ENCODE measurements at places on chromosomes 16 and 17. TPM values are rescaled to one million over a fixed set of nuclear protein-coding genes. Genes with fewer than 3 reads are reported as not detected.
A peak's percentile ranks its signal among the peaks of the same experiment; 100 is the strongest.

The TM4SF5 gene
- not detected for total RNA-seq

DNA sequence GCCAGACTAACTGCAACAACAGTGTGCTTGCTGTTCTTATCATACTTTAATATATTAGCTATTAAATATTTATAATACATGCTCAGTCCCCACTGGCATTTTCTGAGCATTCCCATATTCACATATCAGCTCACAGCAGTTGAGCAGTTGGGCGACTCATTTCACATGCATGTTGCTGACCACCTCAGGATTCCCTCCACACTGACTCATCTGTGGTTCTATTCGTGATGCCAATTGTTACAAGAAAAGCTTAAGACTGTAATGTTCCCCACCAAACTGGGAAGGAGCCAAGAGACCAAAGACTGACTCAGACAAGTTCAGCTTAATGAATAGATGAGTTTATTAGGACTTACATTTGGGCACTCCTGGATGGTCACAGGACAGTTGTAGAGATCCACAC is 100.3 kb upstream of the KIF2B start:
- no peak for DNase-seq

The CPHXL2 gene
- not detected for total RNA-seq

DNA sequence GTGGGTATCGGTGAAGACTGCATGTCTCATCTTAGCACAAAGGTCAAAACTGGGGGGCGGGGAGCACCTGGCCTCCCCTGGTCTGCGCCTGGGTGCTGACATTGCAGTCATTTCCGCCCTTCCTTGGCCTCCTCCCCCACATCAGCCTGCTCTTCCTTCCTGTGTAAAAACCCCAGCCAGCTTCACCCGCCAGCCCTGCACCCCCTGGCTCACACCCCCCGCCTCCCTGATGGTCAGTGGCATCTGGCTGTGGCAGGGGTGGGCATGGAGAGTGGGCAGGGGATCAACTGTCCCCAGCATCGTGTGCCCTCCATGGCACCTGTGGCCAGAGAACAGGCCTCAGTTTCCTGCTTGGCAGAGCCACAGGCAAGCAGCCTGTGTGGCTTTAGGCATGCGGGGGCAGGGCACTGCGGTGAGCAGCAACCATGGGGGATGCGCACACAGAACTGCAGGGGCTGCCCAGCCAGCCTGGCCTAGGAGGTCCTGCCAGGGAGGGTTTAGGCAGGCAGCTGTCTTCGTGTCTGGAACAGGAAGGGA is 26.5 kb upstream of the LASP1NB start:
- peak; percentile 90 for DNase-seq

GRCh38 chr17:3880983-3881382 is 11.9 kb downstream of the CAMKK1 start:
- DNase-seq, result no peak

GRCh38 chr16:18834864-18835263 is 33.5 kb upstream of the ARL6IP1 start:
- DNase-seq, result no peak

GRCh38 chr17:75487351-75488070 is 27.8 kb downstream of the CASKIN2 start:
- peak; percentile 50 for DNase-seq

DNA sequence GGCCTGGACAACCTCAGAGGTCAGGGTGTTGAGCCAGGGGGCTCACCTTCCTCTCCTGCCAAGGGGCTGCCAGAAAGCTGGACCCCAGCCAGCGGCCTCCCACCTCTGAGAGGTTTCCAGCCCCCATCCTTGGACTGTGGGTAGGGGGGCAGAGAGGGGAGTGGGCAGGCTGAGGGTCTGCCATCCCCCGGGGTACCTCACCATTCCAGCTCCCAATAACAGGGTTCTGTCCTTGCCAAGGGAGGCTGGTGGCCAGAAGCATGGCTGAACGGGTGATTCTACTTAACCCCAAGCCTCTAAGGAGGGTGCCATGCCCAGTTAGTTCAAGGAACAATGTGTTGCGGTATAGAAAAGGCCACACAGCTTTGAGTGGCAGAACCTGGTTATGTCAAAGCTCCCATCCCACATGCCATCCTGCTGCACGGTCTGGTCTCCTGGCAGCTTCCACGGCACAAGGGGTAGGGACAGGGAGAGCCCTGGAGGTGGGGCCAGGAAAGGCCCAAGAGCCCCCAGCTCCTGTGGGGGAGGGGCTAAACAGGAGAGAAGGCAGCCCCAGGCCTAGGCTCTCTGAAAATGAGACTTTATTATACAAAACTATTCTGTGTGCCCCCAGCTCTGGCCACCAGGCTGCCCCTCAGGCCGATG is 19.8 kb downstream of the B9D1 start:
- no peak for DNase-seq

- no peak for DNase-seq
These were observed 68.3 kb upstream of the STAC2 start for GRCh38 chr17:39294060-39294459.

- DNase-seq, result no peak
These were observed 347.7 kb upstream of the KIF2B start for GRCh38 chr17:53475002-53475401.

GRCh38 chr17:82492643-82493225 is 26.8 kb upstream of the FOXK2 start:
- no peak for DNase-seq

GRCh38 chr16:72517154-72517553 is 345.2 kb upstream of the PMFBP1 start:
- DNase-seq, result no peak

- no peak for DNase-seq
These were observed 25.1 kb upstream of the FOXJ1 start for GRCh38 chr17:76166168-76166567.

GRCh38 chr16:49799172-49799571 is 56.7 kb downstream of the ZNF423 start:
- DNase-seq, result no peak

Data from activated naive CD8-positive, alpha-beta T cell treated with anti-CD3 and anti-CD28 coated beads for 36 hours (primary cell).